ENCODE measurements at places on chromosomes 7 and 10.

- DNase-seq = no peak
These were observed 16.9 kb downstream of the GCK start for GRCh38 chr7:44172352-44172751.

DNA sequence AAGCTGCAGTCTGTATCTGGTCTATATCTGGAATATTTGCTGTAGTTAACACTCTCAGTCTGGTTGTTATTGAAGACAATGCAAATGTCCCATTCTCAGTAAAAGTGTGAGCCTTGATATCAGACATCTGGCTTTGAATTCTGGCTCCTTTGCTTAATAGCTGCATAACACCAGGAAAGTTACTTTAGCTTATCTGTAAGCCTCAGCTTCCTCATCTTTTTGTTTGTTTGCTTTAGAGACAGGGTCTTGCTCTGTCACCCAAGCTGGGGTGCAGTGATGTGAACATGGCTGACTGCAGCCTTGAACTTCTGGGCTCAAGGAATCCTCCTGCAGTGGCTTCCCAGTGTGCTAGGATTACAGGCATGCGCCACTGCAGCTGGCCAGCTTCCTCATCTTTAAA, 41.3 kb downstream of the CNNM2 start:
- no peak for DNase-seq

DNA sequence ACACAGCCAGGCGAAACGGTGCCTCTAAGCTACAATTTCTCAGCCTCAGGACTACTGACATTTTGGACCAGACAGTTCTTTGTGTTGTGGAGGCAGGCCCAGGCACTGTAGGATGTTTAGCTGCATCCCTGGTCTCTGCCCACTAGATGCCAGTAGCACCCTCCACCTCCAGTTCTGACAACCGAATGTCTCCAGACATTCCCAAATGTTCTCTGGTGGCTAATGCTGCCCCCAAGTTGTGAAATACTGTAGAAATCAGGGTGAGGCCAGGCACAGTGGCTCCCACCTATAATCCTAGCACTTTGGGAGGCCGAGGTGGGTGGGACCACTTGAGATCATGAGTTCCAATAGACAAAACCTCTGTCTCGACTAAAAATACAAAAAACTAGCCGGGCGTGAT, 18.2 kb downstream of the HNRNPF start:
- no peak for DNase-seq

GRCh38 chr7:155732286-155732685, 80.0 kb downstream of the SHH start:
- DNase-seq = no peak

- peak; percentile 35 for DNase-seq
These were observed 25.7 kb upstream of the CDK14 start for GRCh38 chr7:90570373-90570959.

GRCh38 chr10:132987671-132988571, 45.6 kb upstream of the CFAP46 start:
- no peak for DNase-seq

- DNase-seq = no peak
These were observed 2.3 kb upstream of the SMKR1 start for GRCh38 chr7:129499999-129500398.

- DNase-seq = no peak
These were observed 743 bp downstream of the ADAP1 start for GRCh38 chr7:953547-954327.

DNA sequence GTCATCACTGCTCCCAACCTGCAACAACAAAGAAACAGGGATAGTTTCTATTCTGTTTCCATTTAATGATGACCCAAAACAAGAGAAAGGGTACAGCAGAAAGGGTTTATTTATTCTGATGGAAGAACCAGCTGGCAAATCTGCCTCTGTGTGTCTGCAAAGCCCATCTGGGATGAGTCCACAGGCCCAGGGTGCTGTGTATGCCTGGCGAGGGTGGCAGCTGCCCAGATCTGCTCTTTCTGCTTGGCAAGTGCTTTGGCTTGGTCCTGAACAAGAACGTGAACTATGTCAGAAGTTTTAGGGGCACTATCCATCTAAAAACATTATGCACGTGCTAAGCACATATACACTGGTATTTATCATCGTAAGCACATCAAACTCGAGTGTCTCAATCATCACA, 333.8 kb downstream of the CXCL12 start:
- DNase-seq = no peak

DNA sequence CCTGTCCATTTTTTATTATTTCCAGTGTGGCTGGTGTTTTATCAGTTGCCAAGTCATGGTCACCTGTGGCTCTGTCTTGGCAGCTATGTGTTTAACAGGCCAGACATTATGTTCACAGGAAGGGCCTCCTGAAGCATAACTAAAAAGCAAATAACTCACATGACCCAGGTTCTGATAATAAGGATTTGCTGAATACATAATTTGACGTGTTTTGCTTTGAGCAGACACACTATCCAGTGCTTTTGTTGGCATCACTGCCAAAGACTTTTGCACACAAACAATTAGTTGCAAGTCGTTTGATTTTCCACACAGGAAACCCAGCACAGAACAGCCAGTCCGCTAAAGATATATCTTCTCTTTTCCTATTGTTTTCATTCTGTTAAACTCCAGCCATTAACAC, 173.6 kb downstream of the ARL4A start:
- DNase-seq = no peak

GRCh38 chr7:3995187-3995586, 686.9 kb upstream of the FOXK1 start:
- DNase-seq = no peak

DNA sequence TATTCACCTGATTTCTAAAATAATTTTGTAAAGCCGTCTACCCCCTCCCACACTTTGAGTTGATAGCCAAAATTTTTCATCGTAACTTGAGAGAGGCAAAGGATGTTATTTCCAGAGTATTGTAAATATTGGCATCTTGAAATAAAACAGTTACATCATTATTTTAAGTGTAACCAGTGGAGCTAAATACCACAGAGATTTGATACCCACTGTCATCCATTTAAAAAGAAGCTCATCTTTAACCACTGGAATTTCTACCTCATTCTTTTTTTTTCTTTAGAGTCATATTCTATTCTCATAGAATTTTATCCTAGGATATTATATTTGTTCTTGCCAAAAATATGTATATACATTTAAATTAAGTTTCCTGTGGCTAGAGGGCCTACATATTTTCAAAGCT, 48.6 kb downstream of the CAMK1D start:
- no peak for DNase-seq

DNA sequence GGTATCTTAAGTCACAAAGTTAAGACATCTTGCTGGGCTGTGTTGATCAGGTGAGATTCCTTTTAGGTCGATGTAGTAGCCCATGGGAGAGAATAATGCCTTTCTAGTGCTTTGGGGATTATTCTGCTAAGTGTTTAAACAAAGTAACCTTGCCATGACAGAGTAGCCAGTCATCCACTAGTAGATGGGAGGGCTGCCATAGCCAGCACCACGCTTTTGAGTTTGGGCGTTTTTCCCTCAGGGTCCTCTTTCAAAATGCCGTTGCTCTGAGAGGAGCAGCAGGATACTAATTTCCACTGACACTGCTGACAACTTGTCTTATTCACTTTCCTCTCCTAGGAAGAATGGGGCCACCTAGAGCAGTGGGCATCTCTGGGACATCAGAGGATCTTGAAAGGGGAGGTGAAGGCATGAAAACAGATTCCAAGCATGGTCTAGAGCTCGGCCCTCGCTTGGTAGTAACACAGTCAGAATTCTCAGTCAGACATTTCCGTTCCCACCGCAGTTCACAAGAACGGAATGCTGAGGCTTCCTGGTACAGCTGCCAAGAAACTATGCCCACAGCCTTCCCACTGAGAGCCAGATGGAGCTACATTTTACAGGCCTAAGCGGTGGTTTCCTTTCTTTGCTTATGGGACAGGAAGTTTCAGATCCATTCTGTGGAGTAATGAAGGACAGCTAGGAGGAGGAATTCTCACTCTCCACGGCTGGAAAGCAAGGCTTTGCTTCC, 15.3 kb upstream of the RSU1 start:
- no peak for DNase-seq

DNA sequence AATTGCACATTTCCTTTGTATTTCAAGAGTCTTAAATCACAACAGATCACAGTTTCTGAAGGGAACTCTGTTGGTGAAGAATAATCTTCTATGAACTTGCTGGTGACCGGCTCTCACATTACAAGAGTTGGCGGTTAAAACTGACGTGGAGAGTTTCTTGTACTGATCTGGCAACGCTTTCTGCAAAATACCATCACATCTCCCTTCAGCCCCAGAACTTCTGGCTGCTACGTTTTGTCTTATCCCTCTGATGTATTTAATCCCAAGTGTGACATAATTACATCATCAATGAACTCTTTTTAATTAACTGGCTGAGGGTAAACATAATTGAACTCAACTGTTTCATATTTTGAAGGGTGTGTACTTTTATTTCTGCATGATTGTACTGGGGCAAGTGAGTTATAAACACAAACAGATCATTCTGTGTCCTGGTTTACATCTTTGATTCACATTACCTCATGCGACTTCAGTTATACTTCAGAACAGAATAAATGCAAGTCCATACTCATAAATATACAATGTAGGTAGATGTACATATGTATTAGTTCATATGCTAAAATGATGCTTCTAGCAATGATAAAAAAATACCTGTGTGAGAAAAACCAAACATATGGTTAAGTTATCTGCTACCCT, 105.1 kb upstream of the NPVF start:
- no peak for DNase-seq

DNA sequence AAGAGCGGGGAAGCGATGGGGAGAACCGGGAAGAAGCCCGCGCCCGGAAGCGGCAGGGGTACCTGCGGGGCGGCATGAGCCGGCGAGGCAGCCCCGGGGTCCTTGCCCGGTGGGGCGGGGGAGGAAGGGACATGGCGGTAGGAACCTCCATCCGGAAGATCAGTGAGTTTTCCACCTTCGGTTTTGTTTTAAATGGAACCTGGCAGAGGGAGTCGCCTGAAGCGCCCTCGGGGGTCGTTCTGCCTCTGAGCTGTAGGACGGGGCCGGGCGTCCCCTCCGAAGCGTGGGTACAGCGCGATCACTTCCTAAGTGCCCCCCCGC, 471 bp downstream of the PFKP start:
- no peak for DNase-seq

GRCh38 chr7:84847790-84848189, 339.1 kb downstream of the SEMA3D start:
- DNase-seq = no peak

DNA sequence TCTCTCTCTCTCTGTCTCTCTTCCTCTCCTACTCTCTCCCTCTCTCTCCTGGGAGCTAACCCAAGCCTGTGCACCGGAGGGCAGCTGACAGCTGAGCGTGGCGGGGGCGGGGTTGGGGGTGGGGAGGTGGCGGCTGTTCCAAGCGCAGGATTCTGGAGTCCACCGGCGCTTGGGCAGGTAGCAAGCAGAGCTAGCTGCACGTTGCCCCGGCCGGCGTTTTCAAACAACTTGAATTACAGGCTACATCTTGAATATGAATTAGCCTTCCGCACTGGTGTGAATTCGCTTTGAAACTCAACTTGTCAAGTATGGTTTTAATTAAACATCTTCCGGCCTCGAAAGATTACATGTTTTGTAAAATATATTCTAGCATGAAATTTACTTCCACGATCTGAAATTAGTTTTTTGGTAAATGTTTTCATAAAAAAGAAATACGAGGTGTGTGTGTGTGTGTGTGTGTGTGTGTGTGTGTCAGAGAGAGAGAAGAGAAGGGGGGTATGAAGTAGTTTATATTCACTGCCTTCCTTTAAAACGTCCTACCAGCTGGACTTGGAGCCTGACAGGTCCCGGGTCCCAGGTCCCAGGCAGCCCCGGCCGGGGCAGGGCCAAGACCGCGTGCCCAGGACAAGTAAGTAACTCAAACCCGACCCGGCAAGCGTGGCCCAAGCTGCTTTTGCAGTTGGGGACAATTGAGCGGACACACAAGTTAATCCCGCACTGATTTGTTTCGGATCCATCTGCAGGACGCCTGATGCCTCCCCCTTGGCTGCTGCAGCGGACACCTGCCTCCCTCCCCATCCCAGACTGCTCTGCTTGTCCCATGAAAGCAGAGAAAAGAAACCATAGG, 9.0 kb upstream of the DLX6 start:
- peak; percentile 35 for DNase-seq

- DNase-seq = no peak
These were observed 445.7 kb upstream of the C7orf33 start for GRCh38 chr7:148144827-148145226.

DNA sequence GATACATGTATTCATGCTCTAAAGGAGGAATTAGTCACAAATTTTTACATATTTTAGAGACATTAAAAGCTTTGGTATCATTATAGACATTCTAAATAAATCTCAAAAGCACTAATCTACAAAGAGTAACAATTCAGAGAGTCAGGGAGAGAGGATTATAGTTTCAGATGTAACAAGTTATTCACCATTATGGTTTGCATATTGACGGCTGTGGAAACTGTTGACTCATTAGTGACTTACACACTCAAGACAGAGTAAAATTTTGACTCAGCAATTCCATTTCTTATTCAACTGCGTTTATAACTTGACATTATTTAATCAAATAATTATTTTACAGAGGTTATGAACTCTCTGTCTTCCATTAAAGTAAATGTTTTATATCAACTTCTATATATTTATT, 95.4 kb upstream of the SEMA3C start:
- no peak for DNase-seq

DNA sequence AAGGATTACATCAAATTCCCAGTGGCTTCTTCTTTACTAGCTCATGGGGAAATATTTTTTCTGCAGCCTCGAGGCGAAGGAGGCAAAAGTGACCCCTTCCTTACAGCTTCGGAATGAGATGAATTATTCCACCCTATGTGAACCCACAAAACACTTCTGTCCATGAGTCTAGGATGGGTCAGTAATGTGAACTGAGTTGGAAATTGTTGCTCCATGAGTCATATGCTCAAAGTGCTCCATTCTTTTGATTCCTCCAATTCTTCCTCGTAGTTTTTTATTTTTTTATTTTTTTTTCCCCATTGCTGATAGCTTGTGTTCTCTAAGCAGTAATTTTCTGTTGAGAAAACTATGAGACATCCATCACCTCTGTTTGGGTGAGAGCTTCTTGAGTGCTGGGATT, 31.7 kb upstream of the FAM204A start:
- DNase-seq = no peak

- no peak for DNase-seq
These were observed 96.9 kb downstream of the SORBS1 start for GRCh38 chr10:95464280-95464679.

GRCh38 chr7:138665669-138666140, 35.5 kb downstream of the SVOPL start:
- no peak for DNase-seq

GRCh38 chr10:86048571-86048970, 318.0 kb downstream of the GRID1 start:
- DNase-seq = no peak

- DNase-seq = no peak
These were observed 616.6 kb downstream of the XPNPEP1 start for GRCh38 chr10:109306698-109307097.

- DNase-seq = no peak
These were observed 22.9 kb upstream of the GPR22 start for GRCh38 chr7:107446988-107447387.

All from NCI-H526 treated with DMSO at 0.1 percent for 48 hours (cell line).